HTR-8/SVneo (cell line): ENCODE measurements at places on chromosomes 2 and 18.

GRCh38 chr2:144354953-144355352 is 165.0 kb downstream of the ZEB2 start:
- DNase-seq, result no peak

GRCh38 chr18:9941103-9941502 is 27.3 kb downstream of the VAPA start:
- DNase-seq, result no peak

- DNase-seq, result no peak
Observed at GRCh38 chr2:60504049-60504448, 49.4 kb downstream of the BCL11A start.

- no peak for DNase-seq
Observed at GRCh38 chr2:97994476-97994875, 1.3 kb downstream of the TMEM131 start.

GRCh38 chr18:13450289-13451212 is 232.0 kb downstream of the LDLRAD4 start:
- no peak for DNase-seq

DNA sequence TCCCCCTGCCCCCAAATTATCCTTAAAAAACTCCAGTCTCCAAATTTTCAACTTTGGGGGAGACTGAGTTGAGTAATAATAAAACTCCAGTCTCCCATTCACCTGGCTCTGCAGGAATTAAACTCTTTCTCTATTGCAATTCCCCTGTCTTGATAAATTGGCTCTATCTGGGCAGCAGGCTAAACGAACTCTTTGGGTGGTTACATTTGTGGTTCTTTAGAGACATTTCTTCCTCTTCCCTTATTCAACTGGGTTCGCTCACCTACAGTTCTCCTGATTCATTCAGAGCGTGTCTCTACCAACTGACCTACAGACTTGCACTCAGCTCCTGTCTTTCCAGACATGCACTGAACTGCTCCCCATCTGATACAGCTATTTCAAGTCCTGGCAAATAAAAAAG is 17.1 kb upstream of the SOCS6 start:
- DNase-seq, result no peak
